Epithelial cell of proximal tubule (primary cell): ENCODE measurements at places on chromosomes 1 and 21. TPM values are rescaled to one million over a fixed set of nuclear protein-coding genes. Genes with fewer than 3 reads are reported as not detected.

LRRC42 gene
- 46.7 and 48.0 TPM in 2 replicates for total RNA-seq

DNA sequence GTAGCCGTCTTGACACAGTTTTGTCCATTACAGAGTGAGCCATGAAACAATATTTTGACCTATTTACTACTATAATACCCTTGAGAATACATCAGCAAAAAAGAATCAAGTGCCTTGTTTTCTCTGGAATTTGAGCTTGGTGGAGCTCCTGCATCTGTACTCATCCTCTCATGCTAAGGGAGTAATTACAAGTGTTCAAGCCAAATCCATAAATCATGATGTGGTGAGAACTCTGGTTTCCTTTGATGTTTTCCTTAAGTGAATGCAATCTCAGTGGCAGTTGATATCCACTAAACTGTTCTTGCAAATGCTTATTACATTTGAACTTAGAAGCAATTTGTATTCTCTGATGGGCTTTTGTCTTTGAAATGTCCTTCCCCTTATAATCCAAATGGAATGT lies 824.6 kb upstream of the TMPRSS15 start:
- no peak for DNase-seq

DNA sequence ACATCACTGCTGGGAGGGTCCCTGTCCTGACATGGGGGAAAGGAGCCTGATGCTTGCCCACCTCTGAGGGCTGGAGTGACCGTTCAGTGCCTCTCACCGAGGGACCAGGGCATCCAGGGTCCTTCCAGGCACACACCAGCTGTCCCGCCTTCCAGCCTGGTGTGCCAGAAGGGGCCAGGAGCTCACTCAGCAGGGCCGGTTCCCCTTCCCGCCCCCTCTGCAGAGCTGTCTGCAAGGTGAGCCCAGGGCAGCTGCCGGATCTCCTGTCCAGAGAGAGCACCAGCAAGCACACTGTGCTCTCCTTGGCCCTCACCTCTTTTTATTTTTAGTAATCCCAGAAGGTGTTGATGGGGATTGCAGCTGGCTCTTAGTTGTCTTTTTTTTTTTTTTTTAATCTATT lies 16.9 kb downstream of the H6PD start:
- no peak for DNase-seq

DUSP12 gene
- total RNA-seq: 26.2 and 32.9 TPM in 2 replicates
